ENCODE measurements at places on chromosomes 13 and 19.
A peak's percentile ranks its signal among the peaks of the same experiment; 100 is the strongest.

GRCh38 chr19:4647676-4648644 lies 8.6 kb downstream of the TNFAIP8L1 start:
- no peak for DNase-seq

GRCh38 chr13:46637213-46637612 lies 84.2 kb downstream of the LRCH1 start:
- DNase-seq, result no peak

DNA sequence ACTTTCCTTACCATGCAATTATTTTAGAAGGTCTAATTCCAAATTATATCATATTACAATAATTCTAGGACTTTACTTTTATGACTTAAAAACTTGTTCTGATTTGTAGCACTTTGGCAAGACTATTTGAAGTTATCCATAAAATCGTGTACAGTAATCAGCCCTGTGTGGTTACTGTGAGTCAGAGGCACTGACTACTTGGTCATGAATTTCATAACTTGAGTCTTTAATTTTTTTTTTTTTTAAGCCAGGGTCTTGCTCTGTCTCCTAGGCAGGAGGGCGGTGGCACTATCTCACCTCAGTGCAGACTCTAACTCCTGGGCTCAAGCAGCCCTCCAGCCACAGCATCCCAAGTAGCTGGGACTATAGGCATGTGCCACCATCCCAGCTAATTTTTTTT lies 1319.2 kb upstream of the SLC10A2 start:
- DNase-seq, result no peak

DNA sequence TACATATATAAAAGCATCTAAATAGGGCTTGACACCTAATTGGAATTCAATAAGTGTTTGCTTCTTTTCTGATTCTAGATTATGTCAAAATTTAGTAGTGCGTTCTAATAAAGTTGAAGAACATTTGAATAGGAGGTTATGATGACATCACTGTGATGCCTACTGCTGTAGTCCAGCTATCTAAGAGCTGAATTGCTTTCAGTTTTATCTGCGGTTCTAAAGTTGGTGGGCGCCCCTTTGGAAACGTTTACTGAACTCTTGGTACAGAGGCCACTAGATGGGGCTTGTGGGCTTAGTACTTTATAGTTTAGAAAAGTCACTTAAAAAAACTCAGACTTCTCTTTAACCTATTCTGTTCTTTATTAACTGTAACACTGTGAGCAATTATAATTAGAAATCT lies 776.9 kb downstream of the GPC5 start:
- DNase-seq, result no peak

GRCh38 chr13:57857945-57858344 lies 226.4 kb downstream of the PCDH17 start:
- no peak for DNase-seq

DNA sequence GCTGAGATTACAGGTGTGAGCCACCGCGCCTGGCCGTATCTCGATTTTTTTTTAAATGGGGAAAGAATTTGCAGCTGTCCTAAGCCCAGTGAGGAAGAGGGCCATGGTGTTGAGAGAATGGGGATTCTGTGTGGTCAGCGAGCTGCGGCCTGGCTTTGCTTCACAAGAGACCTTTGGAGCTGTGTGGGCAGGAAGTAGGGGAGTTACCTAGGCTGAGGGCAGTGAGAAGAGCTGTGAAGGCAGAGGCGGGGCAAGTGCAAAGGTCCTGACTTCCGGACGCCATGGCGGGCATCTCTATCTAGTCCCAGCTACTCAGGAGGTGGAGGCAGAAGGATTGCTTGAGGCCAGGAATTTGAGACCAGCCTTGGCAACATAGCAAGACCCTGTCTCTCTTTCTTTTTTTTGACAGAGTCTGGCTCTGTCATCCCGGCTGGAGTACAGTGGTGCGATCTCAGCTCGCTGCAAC lies 4.9 kb downstream of the AP2A1 start:
- DNase-seq, result no peak

DNA sequence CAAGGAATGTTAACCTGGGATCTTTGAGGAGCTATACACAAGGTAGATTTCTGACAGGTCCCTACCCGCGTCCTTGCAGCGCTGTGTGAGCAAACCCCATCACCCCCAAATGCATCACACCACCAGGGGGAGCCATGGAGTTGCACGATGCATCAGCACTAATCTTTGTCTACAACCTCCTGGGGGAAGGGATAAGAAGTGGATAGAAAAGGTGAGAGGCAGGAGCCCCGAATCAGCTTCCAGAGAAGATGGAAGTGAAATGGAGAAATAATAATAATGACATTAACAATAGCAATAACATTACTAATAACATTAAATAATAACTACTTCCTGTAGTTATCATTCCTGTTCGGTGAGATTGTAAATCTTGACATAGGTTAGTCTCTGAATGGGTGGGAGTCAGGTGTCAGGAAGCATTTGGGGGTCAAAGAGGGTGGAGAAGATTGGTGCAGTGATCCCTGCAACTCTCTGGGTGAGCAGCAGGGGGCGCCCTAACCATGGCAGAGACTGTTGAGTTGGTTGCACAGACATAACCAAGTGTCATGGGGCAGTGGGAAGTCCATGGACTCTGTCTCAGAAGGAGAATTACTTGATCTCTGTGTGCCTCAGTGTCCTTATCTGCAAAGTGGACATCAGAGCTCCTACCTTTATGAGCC lies 16.5 kb downstream of the SIGLEC7 start:
- peak; percentile 76 for DNase-seq

GRCh38 chr13:79988573-79988972 lies 352.4 kb downstream of the SPRY2 start:
- no peak for DNase-seq

DNA sequence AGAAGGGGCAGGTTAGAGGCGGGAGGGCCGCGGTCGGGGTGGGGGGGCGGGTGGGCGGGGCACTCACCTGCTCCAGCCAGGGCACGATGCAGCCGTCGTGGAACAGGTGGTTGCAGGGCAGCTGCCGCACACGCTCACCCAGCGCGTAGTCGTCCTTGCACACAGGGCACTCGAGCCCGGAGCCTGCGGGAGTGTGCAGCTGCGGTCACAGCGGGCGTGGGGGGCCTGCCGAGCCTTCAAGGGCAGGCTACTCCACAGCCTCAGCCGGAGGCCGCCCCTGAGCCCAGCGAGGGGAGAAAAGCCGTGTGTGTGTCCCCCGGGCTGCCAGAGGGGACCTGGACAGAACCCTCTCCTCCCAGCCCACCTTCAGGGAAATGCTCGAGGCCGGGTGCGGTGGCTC lies 8.6 kb downstream of the FGF22 start:
- DNase-seq, result no peak

GRCh38 chr19:19550485-19550929 lies 12.4 kb downstream of the CILP2 start:
- DNase-seq, result no peak

DNA sequence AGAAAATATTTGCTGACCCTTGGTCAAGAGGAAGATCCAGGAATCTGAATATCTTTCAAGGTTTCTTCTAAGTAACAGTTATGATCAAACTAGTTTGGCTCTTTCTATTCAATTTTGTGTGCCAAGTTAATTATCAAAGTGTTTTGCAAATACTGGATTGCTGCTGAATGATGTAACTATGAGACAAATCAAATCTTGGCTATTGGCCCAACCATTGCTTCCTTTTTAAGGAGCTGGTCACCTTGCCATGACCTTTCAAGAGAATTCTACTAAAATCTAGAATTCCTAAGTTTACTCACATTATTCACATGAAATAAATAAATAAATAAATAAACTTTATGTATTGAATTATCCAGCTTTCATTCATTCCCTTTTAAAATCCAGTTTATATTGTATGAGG lies 371.8 kb downstream of the SLITRK6 start:
- no peak for DNase-seq

DNA sequence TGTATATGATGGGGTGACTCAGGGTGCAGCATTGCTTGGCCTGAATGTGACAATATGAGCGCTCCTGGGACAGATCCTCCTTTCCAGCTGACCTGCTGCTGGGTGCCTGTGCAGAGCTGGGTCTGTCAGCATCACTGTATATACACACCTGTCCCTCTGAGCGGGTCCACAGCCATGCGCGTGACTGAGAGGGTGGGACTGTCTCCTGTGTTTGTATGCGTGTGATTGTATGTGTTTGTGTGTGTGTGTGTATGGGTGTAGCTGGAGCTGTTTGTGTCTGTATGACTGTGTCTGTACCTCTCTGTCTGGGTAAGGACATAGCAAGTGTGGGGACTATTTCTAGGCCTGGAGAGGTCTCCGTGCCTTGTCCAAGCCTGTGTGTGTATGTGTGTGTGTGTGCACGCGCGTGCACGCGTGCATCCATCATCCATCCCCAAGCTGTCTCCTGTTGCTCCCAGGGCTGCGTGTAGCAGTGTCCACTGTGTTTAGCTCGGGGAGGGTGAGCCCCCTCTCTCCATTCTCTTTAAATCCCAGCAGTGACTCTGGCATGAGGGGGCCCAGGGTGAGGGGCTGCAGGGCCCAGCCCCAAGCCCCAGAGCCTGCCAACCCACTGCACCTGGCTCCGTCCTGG lies 8.3 kb downstream of the IGLON5 start:
- DNase-seq, result no peak

DNA sequence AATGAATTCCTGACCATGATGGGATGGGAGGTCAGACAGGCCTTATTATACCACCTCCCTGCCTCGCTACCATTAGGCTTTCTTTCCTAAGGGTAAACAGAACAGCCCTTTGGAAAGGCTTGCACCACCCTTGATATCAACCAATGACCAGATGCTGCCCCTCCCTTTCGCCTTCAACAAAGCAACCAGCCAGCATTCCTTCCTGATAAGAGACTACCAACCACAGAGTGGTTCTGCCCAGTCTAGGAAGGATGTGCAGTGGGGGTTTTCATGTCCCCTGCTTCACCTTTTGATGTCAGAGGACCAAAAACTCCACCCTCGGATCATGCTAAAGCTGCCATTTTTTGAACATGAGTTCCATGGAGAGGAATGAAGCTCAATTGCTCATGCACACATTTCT lies 21.7 kb downstream of the TEX30 start:
- DNase-seq, result no peak

GRCh38 chr19:47881757-47882156 lies 4.4 kb downstream of the SULT2A1 start:
- no peak for DNase-seq

DNA sequence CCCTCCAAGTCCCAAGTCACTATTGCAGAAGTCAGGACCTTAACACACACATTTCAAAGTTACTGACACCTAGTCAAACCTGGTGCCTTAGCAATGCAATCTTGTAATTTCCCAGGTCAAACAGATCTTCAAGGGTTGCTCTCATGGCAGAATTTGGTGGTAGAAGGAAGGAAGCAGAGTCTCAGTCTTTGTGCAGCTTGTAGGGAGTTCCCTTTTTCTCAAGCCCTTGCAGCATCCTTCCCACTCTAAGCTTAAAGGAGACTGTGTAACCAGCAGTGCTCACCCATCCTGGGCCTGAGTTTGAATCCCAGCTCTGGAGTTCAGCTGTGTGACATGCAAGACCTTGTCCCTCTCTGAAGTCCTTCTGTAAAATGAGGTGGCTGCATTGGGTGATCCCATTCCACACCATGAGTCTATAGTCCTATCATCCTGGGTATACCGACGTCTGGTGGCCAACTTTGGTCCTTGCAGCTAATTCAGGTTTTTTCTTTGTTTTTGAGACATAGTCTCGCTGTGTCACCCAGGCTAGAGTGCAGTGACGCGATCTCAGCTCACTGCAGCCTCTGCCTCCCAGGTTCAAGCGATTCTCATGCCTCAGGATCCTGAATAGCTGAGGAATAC lies 9.8 kb downstream of the SIGLEC10 start:
- peak; percentile 36 for DNase-seq

GRCh38 chr13:47964863-47965262 lies 36.2 kb downstream of the SUCLA2 start:
- DNase-seq, result no peak

- DNase-seq, result no peak
Measured at GRCh38 chr19:40217027-40217810, 965 bp downstream of the TTC9B start.

DNA sequence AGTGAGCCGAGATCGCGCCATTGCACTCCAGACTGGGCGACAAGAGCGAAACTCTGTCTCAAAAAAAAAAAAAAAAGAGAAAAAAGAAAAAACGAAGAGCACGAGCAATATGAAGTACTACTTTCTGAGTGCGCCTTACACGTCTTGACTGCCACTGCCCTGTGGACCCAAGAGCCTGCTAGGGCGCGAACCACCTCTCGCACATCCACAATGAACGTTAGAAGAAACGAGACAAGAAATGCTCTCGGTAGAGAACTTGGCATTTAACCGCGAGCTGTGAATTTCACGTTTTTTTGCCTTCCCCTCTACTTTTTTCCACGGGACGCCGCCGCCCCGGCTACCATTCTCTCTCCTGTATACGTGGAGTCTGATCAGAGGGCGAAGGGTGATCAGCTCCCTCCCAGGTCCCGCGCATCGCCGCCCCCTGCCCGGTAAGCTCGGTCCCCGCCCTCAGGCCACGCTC lies 454 bp downstream of the TIMM44 start:
- no peak for DNase-seq

DNA sequence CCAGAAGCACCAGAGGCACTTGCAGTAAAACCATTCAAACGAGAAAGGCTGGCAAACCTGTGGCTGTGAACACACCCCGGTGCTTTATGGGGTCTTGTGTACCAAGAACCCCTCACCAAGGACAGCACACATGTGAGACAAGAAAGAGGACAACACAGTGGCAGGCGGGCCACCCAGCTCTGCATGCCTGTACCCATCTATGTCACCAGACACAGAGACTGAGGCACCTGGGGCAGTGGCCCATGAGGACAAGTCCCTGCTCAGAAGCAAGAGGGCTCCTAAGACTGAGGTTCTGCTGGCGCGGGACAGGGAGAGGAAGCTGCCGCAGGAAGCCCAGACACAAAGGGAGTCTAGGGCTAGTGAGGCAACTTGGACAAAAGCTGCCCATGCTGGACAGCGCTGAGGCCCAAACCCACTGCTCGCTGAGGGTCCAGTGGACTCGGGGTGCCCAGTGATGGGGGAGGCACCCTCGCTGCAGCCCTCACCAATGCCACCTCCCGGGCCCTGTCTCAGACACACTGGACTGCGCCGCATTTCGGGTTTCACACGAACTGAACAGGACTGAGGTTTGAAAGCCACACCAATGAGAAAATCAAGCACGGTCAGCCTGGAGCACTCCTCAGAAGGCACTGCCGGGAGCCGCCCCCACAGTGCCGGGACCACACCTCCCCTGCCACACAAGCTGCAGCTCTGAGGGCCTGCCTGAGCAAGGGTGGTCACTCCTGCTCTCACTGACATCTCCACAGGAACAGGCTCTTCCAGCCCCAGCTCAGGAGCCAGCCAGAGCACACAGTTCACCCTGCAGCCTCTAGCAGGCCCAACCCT lies 232.7 kb downstream of the TUBA3C start:
- no peak for DNase-seq

- DNase-seq, result no peak
Measured at GRCh38 chr19:21084343-21084742, 2.3 kb downstream of the ZNF714 start.

DNA sequence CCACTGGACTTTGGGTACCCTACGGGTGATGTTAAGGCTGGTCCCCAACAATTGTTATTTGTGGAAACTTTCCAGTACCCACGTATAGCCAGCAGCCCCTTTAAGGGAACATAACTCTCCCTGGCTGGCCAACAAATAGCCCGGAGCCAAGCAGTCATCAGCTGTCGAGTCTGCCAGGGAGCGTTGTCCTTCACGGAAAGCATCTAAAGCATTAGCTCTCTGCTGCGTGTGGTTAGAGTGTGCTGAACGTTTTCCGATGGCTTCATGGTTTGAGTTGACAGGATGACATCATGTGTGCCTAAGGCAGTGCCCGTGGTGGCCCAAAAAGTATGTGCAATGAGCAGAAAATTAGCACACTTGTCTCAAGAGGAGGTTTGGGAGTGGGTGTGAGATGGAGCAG lies 3.3 kb upstream of the ZNF556 start:
- no peak for DNase-seq

All from effector memory CD8-positive, alpha-beta T cell (primary cell).